ENCODE measurements at places on chromosomes 3 and 15.
A peak's percentile ranks its signal among the peaks of the same experiment; 100 is the strongest.

DNA sequence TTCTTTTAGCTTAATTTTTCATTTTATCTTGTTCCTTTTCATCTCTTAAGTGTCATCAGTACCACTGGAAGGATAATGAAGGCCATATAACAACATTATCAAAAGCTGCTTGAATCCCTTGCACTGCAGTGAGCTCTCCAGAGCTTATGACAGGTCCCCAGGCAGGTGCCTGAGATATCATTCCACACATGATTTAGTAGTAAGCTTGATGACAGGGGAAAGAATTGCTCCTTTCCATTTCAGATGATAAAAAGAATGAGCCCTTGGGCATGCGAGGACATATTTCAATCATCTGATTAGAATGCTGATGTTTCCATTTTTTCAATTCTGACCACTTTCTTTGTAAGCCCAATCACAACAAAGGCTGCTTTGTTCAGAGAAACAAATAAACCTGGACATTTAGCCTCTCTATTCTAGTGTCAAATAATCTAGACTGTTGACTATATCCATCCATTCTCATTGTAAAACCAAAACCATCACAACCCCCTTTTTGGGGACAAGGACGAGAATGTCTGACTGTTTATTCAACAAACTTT is 567.8 kb downstream of the IGSF11 start:
- DNase-seq, result no peak

GRCh38 chr3:43726521-43726920 is 35.8 kb downstream of the ABHD5 start:
- no peak for DNase-seq

DNA sequence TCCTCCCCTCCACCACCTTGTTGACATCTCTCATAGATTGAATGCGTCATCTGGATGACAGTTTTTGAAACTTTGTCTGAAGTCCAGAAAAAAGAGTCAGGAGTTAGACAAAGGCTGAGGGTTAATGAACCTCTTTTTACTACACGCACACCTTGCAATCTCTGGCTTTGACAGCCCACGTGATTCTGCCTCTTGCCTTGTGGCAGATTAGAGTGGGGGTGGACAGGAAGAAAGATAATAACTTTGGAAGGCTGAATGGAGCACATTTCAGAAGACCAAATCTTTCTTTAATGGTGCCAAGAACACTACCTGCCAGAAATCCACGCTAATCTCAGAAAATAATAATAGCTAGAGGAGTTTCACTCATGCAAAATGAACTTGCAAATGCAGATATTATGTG is 327.9 kb upstream of the TRIM42 start:
- no peak for DNase-seq

DNA sequence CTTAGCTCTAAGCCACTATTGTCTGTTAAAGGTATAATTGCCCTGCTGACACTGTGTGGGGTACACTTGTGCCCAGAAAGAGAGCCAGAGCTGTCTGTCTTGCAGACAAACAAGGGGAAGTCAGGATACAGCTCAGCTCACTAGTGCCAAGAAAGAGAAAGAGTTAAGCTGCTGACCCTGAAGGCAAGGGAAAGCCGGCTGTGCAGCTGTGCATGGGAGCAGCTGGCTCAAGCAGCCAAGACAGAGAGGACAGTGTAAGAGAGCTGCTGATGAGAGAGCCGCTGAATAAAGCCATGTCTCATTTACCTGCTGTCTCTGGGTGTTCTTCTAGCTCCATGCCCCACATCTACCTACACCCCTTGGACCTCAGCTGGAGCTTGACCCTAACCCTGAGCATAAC is 428.1 kb upstream of the NAALADL2 start:
- DNase-seq, result no peak

GRCh38 chr3:186208296-186208989 is 99.6 kb upstream of the ETV5 start:
- DNase-seq, result no peak

- DNase-seq, result no peak
These were observed 57.0 kb downstream of the ISG20 start for GRCh38 chr15:88695691-88696251.

- DNase-seq, result no peak
These were observed 62.0 kb upstream of the NR2E3 start for GRCh38 chr15:71748293-71748718.

- no peak for DNase-seq
These were observed 655.7 kb upstream of the ARPP21 start for GRCh38 chr3:34983631-34984030.

GRCh38 chr15:60204131-60204885 is 193.5 kb downstream of the ANXA2 start:
- DNase-seq, result no peak

DNA sequence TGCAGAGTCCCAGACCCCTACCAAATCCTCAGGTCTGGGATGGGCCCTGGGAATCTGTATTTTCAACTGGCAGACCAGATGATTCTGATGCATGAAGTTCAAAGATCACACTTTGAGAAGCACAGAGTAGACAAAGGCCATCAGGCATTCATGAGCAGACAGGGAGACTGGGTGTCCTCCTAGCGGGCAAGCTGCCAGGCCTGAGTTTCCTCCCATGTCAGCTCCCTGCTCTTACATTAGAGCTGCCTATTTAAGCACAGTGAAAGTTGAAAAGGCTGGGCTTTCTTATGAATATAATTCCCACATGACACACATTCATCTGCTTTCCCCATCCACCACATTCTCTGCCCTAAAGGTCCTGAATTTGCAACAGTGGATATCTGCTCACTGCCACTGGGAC is 14.0 kb downstream of the CAPN3 start:
- DNase-seq, result no peak

DNA sequence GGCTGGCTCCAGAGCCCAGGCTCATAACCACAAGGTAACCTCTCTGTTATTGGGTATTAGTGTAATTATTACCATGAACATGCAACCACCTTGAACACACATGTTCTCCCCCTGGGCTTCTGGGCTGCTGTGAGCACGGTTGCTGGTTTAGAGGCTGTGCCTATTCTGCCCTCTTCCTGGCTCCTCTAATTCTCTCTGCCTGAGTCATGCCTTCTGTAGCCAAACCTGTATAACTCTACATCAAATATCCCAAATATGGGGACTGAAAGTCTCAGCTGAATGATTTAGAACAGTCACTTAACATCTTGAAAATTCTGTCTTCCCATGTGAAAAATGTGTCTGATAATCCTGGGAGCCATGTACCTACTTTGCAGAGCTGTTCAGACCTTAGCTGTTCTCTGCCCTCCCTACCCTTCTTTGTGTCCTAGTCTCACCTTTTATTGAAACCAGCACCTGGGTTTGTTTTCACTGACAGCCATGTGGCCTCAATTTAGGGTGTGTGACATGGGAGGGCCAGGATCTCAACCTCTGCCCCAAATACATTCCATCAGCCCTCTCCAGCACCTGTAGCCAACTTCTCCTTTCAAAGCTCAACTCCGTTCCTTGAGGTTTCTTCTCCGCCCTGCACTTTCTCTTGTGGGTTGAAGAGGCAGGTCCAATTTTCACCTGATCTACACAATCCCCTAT is 60.7 kb downstream of the PDZRN3 start:
- DNase-seq, result no peak

DNA sequence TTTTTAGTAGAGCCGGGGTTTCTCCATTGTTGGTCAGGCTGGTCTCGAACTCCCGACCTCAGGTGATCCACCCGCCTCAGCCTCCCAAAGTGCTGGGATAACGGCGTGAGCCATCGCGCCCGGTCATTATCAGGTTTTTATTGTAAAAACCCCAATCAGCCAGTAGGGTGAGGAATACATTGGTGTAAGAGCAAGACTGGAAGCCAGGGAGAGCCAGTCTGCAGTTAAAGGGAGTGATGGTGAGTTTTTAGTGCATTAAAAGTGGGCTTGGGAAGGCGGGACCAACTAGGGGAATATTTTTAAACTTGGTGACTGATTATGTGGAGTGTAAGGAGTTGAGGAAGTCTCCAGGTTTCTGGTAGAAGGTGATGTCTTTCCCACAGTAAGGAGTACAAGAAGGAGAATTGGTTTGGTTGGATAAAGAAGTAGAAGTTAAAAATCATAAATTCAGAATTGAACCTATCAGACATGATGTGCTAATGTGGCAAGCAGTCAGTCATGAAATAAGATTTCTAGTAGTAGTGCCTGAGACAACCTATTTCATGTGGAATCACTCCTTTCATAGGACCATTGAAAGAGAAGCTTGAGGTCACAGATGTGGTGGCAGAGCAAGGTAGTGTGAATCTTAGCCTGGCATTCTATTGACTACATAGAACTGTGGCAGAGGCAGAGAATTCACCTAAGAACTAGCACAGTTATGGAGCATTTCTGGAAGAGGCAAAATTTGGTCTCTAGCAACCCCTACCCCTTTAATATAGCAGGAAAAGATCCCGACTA is 2.4 kb upstream of the DCBLD2 start:
- no peak for DNase-seq

DNA sequence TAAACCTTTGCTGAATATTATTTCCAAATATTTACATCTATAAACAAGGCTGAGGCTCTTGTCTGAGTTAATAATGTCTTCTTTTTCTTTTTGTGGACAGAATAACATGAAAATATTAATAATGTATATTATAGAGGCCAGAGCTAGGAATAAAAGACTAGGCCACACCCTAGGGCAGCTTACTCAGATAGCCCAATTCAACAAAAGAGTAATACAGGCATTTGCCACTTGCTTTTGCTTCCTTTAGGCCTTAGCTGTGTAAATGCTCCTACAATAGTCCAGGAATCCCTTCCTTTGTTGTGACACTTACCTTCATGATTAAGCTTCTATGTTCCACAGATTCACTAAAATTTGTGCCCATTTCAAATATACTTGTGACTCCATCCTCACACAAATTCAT is 16.5 kb downstream of the IMPG2 start:
- no peak for DNase-seq

DNA sequence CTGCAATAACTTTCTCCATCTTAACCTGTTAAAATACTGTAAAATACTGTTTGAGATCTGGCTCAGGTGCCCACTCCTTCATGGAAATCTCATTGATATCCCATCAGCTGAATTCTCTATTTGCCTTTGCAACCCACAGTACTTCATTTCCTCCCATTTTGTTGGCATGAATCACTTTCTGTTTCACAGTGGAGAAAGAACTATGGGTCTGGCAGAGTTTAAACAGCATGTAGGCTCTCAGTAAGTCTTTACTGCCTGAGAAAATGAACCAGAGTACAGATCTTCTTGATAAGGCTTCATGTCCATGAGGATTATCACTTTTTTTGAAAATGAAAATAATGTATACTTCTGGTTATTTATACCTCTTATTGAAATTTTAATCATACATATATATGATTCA is 245.9 kb downstream of the NAALADL2 start:
- no peak for DNase-seq

DNA sequence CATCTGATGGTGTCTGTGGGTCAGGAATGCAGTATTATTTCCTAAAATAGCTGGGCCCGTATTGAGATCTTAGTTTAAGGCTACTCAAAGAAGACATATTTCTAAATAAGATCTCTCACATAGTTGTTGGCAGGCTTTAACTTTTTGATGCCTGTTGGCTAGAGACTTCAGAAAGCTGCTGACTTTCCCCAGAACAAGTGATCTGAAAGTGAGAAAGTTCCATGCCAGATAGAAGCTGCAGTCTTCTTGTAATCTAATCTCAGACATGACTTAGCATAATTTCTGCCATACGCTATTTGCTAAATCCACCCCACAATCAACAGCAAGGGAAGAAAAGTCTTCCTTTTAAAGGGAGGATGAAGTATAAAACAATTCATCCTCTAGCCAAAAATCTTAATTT is 867.1 kb downstream of the IGSF11 start:
- no peak for DNase-seq

DNA sequence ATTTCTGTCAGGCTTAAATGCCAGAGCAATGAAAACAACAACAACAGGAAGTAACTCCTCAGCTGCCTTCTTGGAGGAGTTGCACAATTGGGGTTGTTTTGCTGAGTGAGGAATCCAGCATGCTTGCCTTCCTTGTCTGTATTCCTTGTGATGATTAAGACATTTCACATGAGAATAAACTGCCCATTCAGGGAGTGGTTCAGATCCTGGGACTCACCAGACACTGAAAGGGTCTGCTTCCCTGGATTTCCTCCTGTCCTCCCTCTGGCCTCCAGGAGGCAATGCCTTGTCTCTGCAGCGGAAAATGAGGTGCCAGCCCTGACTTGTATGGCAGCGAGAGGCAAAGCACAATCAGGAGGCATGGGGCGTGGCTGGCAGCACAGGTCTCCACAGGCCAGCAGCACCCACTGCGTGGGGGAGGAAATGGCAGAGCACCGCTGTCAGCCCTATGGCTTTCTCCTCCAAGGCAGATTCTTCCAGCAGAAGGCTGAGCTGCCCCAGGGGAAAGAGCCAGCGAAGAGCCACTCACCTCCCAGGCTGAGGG is 41.5 kb downstream of the RBP2 start:
- no peak for DNase-seq

DNA sequence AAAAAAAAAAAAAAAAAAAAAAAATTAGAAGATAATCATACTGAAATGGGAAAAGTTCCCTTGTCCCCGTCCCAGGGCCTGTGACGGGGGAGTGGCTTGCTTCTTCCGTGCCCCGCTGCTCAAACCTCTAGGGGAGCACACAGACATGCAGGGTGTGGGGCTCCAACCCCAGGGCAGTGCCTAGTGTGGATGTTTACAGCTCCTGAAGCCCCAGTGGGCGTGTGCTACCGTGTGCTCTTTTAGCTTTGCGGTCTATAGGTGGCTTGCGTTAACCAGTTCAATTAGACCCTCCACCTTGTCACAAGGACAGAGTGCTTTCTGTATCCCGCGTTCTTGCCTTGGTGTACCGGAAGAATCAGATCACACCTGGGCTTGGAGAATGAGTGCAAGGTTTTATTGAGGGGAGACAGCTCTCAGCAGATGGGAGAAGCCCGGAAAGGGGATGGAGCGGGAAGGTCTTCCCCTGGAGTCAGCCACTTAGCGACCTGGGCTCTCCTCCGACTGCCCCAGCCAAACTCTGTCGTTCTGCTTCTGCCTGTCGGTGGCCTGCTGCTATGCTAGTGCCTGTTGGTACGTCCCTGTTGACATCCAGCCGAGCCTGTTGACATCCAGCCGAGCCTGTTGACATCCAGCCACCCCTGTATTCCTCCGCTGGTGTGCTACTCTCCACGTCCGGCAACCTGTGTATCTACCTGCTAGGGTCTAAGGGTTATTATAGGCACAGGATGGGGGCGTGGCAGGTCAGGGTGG is 569.8 kb downstream of the VGLL3 start:
- peak; percentile 22 for DNase-seq

DNA sequence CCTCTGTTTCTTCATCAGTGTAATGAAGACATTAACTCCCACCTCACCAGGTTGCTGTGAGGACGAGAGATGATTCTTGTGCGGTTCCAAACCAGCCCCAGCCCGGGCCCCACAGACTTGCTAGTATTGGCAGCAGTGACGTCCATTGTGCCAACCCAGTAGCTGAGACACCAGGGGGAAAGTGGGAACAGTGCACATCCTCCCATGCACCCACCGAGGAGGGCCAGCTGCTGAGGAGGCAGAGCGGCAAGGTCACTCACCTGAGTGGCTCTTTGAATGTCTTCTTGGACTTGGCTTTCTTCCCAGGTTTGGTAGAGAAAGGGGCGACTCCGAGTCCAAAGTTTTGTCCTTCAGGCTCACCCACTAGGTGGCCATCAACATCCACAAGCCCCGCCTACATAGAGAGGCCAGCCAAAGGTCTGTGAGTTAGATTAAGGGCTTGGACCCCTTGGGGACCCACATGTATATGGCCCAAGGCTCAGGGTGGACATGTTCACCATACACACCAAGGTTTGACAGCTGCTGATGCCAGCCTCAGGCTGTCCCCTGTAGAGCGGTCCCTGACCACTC is 38.0 kb downstream of the KIF9 start:
- DNase-seq, result no peak

GRCh38 chr3:127299276-127299675 is 11.4 kb upstream of the PRR20G start:
- DNase-seq, result no peak
